NCI-H1092 (cell line): ENCODE measurements at places on chromosomes 2 and 18.

DNA sequence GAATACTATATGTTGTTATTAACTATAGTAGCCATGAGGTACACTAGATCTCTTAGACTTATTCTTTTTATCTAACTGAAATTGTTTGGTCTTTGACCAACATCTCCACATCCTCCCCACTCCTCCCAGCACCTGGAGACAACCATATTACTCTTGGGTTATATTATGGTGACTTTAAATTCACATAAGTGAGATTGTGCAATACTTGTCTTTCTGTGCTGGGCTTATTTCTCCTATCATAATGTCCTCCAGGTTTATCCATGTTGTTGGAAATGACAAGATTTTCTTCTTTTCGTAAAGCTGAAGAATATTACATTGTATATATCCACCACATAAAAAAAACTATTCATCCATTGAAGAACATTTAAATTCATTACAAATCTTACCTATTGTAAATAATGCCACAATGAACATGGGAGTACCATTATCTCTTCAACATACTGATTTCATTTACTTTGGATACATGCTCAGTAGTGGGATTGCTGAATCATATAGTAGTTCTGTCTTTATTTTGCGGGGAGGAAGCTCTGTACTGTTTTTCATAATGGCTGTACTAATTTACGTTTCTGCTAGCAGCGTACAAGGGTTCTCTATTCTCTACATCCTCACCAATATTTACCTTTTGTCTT lies 159.2 kb upstream of the SCN7A start:
- DNase-seq = peak; percentile 43

DNA sequence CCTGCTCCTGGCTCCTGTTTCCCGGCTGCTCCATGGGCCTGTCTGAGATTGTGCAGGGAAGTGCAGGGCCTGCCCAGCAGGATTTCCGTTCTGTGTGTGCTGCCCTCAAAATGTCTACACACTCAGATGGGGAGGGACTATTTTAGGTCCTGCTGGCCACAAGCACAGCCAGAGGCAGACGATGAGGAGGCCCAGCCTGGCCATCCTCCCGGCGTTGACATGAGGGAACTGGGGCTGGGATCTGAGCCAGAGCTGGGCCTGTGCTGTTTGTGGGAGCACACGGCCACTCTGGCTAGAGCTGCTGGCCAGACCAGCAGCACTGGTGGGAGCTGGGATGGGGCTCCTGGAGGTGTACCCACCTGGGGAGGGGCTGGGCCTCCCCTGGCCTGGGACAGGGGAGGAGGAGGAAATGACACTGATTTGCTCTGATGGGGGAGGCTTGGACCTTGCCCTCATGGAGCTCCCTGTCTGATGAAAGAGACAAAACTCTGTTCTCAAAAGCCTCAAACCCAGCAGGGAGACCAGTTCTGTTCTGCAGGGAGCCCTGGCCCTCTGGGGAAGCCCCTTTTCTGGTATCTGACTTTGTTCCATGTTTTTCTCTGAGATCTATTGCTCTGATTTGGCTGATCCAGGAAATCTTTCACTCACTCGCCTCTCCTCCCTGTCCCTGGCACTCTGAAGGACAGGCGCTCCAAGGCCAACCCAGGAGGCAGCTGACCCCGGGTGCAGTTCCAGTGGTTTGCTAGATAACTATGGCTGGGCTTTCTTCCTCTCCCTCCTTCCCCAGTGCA lies 161.8 kb downstream of the DYSF start:
- no peak for DNase-seq

DNA sequence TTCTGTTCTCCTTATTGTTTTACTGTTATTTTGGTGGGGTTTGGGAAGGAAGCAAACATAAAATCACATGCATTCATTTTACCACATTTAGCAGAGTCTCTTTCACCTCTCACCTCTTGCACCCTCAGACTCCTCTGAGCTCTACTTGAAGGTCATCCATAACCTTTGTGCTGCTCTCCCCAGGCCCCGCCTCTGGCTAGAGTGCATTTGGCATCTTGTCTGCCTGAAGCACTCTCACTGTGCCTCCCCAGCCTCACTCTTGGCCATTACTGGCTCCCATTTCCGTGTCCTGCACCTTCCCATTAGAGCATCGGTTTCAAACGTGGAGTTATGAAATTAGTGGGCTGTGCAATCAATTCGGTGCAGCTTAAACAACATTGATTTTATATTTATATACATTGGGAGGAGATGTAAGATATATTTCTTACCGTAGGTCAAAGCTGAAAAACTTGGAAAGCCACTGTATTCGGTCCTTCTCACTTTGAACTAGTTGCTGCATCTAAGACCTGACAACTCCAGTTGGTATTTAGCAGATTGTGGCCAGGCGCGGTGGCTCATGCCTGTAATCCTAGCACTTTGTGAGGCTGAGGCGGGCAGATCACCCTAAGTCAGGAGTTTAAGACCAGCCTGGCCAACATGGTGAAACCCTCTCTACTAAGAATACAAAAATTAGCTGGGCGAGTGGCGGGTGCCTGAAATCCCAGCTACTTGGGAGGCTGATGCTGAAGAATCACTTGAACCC lies 6.9 kb upstream of the ZFAND2B start:
- DNase-seq = no peak

DNA sequence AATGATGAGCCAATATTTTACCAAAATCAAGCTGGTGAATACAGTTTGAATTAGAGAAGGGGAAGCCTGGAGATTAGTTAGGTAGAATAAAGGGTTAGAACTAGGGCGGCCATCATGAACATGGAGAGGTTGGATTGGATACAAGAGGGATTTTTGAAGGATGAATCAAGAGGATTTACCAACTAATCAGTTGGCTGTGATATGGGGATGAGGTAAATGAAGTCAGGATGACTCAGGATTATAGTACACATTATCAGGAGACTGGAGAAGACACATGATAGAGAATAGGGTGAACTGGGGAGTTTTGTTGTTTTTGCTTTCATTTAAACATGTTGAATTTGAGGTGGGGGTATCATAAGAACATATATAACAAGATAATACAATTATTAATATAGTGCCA lies 73.8 kb upstream of the PROKR1 start:
- no peak for DNase-seq

DNA sequence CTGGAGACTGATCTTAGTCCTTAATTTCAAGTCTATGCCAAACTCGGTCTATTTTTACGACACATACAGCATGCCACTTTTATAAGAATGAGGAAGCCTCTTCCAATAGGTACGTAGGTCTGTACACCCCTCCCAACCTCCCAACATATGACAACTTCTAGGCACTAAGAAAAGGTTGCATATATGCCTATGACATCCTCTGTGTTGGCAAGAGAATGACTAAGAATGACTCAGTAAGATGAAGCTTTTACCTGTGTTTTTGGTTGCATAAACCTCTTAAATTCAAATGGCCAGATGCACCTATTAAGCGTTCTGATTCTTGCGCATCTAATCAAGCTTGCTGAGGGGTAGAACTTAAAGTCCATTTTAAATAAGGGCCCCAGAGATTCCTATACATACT lies 586.4 kb upstream of the ZEB2 start:
- no peak for DNase-seq

DNA sequence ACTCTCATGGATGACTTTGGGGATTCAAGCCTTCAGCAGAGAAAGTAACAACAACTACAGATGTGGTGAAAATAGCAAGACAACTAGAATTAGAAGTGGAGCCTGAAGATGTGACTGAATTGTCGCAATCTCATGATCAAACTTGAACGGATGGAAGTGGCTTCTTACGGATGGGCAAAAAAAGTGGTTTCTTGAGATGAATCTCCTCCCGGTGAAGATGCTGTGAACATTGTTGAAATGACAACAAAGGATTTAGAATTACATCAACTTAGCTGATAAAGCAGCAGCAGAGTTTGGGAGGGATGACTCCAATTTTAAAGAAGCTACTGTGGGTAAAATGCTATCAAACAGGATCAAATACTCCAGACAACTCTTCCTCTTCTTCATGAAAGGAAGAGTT lies 43.1 kb downstream of the AAK1 start:
- DNase-seq = no peak

DNA sequence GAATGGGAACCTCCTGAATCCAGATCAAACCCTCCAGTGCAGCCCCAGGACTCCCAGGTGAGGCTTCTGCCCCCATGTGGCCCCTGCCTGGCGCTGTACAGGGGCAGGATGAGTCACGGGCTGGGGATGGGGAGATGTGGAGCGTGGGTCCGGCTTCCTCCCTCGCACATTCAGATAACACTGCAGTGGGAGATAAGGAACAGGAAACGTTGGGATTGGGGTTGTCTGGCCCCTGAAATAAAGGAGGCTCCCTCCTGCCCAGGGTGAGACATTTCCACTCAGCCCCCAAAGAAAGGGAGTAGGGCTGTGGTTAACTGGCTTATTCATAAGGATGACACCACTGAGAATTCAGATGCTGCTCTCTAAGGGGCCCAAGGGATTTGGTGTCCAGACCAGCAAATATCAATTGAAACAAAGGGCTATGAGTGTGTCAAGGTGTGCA lies 30.7 kb downstream of the IGFBP5 start:
- DNase-seq = no peak

- no peak for DNase-seq
Observed at GRCh38 chr2:71715241-71715750, 261.9 kb downstream of the DYSF start.

DNA sequence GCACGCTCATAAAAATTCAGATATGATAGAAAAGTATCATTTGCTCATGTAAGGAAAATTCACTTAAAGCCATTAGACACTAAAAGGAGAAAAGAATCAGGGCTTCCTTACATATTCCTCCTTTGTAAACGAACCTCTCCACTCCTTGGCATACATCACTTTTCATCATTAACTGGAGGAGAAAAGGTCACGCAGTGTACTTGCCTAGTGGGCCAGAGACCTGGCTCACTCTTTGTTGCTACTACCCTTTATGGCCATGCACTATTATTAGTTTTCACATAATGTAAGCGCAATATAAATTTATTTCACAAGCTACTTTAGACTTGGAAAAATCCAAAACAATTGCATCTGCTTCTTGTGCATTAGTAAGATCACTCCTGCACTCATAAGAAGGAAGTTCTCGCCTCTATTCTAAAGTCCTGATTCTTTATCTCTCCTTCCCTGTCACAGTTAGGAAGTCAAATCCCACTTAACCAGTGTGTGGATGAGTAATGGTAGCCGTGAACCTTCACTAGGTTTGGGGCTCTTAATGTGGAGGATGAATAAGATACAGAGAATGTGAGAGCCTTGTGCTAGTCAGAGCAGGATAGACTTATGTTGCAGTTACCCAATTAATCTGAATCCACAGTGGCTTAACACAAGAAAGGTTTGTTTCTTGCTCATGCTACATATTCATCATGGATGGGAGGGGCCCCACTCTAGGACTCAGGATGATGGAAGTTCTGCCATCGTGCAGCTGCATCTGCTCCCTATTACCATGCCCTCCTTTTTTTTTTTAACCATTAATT lies 115.0 kb upstream of the GLS start:
- no peak for DNase-seq

DNA sequence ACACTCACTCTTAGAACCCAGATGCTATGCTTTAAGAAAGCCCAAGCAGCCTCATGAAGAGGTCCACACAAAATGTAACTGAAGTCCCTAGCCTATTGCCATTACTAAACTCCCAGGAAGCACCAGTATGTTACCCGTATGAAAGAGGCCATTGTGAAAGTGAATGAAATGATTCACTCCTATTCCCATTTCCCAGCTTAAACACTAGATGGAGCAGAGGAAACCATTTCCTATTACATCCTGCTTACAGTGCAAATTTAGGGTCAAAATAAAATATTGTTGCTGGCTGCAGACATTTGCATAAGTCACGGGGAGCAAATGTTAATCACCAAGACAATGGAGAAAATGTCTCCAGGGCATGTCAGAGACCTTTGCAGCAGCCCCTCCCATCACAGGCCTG lies 989.7 kb upstream of the CRIM1 start:
- no peak for DNase-seq

GRCh38 chr2:138536302-138536701 lies 34.7 kb downstream of the SPOPL start:
- DNase-seq = no peak

GRCh38 chr2:235066895-235067294 lies 115.1 kb downstream of the SH3BP4 start:
- no peak for DNase-seq

DNA sequence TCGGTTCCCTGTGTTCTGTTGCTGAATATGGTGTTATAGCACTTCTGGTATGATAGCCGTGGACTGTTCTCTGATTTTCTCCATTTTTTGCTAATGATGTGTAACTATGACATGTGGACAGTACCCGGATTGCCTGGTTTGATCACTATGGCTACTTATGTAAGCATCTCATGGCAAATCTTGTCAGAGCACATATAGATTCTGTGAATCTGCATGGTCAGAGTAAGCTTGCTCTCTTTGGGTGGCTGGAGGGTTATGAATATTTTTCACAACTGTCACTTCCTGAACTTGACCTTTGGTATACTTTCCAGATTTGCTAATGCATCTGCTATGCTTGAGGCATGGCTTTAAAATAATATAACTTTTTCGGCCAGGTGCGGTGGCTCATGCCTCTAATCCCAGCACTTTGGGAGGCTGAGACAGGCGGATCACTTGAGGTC lies 36.8 kb upstream of the ATP8B1 start:
- no peak for DNase-seq

DNA sequence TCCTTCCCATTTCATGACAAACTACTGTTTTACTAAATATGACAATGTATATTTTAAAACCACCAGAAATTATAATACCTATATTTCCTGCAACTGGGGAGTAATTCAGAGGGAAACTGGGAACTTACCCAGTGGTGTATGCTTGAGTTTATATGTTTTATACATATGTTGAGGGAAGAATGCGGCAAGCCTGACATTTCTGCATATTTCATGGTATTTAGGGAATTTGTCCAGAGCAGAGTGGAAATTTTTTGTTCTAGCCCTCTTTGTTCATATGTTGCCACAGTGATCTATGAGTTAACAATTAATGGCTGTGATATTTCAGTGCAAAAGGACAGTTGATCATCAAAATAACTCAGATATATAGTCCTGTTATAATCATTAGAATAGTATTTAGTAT lies 230.8 kb upstream of the VWC2L start:
- no peak for DNase-seq

- no peak for DNase-seq
Observed at GRCh38 chr18:9734189-9734588, 26.1 kb downstream of the RAB31 start.

DNA sequence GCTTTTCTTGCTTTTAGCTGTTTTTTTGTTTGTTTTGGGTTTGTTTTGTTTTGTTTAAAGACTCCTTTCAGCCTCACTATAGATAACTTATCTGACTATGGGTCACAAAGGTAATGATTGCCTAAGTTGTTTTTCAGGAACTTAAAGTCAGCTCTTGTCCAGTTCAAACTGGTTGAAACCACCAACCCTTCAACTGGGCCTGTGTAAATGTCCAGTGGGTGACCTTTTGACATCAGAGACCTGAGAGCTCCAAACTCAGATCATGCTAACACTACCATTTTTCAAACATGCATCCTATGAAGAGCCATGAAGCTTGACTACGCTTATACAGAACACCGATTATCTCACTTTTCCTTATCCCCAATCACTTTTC lies 144.6 kb upstream of the RMP24 start:
- no peak for DNase-seq

DNA sequence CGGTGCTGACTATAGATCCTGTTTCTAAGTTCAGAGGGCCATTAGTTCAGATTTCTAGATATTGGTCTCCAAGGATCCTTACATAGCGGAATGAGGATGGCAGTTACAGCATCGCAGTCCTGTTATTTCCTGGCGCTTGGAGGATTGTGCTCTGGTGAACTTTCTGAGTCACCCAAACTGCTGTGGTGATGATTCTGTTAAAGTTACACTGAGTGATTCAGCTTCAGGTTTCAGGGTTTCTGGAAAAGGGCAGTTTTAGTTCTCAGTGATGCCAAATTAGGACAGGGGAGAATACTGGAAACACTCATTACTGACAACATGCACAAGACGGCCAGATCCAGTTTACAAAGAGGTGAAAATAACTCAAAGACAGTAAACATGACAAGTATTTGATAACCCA lies 52.1 kb upstream of the ANKRD62 start:
- no peak for DNase-seq
